ENCODE measurements at places on chromosomes 7 and 10.

DNA sequence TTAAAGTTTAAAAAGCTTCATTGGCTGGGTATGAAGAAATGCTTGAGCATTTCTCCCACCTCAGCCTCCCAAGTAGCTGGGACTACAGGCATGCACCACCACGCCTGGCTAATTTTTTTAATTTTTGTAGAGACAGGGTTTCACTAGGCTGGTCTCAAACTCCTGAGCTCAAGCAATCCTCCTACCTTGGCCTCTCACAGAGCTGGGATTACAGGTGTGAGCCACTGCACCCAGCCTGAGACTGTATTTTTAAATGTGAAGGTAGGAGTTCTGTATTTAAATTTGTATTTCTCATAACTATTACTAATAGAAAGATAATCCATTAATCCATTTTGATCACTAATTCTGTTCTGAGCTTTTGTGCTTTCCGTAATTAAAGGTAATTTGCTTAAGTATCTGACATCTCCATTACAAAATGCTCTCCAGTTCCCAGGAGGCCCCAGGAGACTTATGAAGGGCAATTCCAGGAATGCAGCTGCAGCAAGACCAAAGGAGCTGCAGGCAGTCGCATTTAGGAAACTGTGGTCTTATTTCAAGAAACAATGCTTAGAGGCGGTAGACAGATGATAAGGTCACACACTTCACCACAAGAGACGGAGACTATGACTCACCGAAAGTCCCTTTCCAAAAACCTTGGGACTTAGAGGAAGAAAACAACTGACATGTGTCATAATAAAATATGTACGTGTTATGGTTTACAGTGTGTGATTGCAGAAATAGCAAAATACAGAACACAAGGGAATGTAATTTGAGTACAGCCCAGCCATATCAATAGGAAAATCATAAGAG lies 23.3 kb downstream of the YAE1 start:
- DNase-seq: peak; percentile 34

DNA sequence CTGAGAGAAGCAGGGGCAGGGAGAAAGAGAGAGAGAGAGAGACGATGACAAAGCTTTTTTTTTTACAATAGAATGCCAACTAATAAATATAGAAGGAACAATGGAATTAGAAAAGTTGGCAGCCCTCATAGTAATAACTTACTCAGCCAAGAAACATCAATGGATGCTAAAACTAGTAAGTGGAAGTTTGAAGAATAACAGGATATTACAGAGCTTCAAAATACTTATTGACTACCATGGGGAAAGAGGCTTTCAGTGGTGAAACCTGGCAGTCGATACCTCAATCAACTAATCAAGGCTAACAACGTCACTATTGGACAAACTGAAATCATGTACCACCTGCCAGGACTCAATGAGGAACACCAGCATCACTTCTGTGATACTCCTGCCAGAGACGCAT lies 100.5 kb upstream of the LRRC4 start:
- no peak for DNase-seq

GRCh38 chr10:20314431-20314830 lies 498.2 kb downstream of the PLXDC2 start:
- no peak for DNase-seq

- DNase-seq: no peak
Measured at GRCh38 chr7:6170571-6171531, 101.6 kb downstream of the CYTH3 start.

- no peak for DNase-seq
Measured at GRCh38 chr10:99285881-99286280, 43.3 kb upstream of the CNNM1 start.

GRCh38 chr7:2738766-2739549 lies 51.0 kb downstream of the AMZ1 start:
- DNase-seq: no peak

DNA sequence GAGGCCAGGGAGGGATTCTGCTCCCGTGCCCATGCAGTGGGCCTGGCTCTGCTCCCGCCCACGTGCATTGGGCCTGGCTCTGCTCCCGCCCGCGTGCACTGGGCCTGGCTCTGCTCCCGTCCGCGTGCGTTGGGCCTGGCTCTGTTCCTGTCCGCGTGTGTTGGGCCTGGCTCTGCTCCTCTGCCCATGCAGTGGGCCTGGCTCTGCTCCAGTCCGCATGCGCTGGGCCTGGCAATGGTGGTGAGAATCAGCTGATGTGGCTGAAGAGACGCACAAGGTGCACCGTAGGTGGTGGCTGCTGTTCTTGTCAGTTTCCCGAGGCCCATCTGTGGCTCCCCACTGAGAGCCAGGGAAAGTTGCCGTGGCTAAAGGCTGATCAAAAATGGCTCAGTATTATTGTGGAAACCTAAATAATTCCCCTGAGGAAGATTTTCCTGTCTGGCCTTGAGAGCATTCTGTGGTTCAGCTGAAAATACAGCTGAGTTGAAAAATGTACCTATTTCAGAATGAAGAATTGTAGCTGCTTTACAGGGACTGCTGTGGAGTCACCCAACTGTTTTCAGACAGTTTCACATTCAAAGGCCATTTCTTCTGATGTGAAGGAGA lies 572.4 kb downstream of the GLRX3 start:
- DNase-seq: no peak

DNA sequence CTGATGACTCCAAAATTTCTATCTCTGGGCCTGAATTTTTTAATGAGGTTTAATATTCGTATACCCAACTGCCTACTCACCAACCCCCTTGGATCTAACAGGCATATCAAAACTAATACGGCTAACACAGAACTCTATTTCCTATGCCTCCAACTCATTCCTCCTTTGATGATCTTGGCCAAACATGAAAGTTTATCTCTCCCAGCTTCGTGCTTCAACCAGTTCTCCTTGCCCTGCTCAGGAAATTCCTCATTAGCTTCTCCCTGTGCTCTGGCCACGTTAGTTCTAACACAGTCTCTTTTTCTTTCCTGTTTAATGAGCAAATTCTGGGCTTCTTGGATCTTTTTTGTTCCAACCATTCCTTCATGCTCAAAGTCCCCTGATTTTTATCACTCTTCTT lies 138.9 kb upstream of the PTN start:
- DNase-seq: no peak

DNA sequence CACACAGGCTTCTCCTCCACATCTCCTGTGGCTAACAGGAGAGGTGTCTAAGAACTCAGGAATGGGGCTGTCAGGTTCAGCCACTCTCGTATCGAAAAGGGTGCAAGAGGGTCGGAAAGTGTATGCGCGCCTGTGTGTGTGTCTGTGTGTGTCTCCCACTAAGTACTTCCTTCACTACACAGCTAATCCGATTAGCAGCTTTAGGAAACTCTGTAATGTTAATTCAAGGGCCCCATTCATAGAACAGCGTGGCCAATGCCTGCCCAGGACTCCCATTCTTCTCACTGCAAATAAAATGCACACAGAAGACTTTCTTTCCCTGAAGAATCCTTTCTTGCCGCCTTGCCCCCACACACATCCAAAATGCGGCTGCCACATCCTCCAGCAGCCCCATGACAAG lies 39.9 kb downstream of the TLL2 start:
- DNase-seq: no peak

DNA sequence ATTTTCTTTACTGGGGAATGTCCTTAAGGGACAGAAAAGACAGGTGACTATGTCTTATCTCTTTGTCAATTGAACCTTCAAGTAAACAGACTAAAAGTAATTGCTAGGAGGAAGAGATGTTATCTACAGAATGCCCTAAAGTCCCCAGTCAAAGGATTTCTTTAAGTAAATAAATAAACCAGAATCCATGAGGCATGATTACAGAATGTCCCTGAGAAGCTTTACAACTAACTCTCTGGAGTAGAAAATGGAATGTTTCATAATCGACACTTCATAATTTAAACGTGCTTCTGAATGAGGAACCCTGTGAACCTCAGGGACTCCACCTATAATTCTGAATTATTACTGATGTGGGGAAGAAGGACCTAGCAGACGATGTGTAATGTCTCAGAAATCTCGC lies 187.9 kb upstream of the IMMP2L start:
- no peak for DNase-seq

DNA sequence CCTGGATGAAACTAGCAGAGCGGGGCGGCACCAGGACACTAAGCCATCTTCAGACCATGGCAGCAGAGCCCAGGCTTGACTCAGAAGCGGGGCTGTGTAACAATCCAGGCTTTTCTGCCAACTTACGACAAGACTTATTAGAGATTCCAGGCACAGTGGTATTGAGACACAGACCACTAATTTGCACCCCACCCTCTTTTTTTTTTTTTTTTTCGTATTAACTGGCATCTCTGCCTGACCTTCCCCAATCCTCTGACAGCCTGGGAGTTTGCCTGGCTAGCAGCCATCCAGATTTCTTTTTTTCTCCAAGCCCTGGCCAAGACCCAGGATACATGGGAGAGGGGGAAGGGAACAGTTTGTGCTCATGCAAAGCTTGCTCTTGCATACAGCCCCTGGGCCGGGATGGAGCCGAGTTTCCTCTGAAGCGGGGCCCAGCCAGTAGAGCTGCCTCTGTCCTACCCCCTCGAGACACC lies 182.4 kb downstream of the PLXNA4 start:
- DNase-seq: no peak

DNA sequence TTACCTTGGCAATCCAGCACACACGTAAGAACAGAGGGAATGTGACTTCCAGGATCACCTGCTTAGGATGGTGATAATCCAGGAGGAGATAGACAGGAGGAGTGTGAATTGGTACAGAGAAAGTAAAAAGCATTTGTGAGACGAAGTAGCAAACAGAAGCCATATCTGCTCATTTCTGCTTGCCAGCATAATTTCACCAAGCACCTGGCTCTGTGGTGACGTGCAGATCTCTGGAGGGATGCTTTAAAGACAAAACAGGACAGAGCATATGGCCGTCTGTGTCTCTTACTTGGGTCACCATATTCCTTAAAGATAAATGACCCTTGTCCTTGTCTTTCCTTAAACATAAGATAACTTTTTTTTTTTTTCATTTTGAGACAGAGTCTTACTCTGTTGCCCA lies 90.2 kb upstream of the ARHGAP21 start:
- DNase-seq: no peak

DNA sequence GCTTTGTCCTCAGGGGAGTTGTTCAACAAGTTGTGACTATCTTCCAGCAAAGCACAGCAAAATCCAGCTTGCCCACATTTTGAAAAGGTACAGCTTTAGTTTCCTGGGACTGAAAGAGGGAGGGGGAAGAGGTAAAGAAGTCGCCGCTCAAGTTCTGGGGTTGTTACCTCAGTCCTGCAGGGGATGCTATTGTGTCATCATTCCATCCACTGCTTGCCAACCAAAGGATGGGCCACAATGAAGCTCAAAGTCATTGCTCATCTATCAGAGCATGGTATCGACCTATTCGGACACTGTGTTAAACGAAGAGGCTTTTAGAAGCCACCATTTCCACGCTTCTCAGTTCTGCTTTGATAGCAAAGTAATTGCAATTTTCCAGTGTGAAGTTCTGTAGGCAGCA lies 34.3 kb downstream of the NPY start:
- no peak for DNase-seq

DNA sequence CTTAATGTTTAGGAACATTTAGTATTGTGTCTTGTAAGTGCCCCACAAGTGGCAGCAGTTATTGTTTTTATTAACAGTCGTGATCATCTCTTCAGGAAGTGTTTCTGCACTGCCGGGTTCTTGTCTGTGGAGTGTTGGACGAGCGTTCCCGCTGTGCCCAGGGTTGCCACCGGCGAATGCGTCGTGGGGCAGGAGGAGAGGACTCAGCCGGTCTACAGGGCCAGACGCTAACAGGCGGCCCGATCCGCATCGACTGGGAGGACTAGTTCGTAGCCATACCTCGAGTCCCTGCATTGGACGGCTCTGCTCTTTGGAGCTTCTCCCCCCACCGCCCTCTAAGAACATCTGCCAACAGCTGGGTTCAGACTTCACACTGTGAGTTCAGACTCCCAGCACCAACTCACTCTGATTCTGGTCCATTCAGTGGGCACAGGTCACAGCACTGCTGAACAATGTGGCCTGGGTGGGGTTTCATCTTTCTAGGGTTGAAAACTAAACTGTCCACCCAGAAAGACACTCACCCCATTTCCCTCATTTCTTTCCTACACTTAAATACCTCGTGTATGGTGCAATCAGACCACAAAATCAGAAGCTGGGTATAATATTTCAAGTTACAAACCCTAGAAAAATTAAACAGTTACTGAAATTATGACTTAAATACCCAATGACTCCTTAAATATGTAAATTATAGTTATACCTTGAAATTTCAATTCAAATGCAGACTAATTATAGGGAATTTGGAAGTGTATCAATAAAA lies 22.2 kb downstream of the PLA2G12B start:
- no peak for DNase-seq

DNA sequence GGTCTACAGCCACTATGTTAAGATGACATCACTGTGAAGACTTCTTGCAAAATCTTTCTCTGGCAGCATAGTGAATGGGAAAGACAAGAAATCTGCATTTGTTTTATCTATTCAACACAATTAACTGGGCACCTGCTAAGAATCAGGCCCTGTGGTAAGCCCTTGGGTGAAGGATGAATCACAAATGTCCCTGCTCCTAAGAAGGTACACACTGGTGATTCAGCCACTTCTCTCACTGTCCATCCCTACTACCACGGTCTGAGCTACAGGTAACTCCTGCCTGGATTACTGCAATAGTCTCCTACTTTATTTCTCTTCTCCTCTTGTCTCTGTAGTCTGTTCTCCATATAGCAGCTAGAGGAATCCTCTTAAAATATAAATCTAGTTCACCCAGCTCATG lies 116.1 kb downstream of the HIBADH start:
- no peak for DNase-seq

DNA sequence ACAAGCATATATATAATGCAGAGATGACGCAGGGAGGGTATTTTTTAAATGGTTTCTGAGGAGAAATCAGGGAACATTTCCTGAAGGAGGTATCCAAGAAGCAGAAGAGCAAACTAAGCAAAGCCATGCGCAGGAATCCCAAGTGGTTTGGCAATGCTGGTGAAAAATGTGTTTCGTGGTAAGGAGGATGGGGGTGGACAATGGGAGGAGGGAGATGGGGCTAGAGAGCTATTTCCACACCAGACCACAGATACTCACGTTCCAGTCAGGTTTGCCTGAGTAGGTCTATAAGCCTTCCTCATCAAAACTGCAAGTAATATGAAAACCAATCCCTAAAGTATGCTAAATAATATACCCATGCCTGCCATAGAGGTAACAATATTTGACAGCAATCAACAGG lies 223.7 kb upstream of the MKLN1 start:
- peak; percentile 12 for DNase-seq

DNA sequence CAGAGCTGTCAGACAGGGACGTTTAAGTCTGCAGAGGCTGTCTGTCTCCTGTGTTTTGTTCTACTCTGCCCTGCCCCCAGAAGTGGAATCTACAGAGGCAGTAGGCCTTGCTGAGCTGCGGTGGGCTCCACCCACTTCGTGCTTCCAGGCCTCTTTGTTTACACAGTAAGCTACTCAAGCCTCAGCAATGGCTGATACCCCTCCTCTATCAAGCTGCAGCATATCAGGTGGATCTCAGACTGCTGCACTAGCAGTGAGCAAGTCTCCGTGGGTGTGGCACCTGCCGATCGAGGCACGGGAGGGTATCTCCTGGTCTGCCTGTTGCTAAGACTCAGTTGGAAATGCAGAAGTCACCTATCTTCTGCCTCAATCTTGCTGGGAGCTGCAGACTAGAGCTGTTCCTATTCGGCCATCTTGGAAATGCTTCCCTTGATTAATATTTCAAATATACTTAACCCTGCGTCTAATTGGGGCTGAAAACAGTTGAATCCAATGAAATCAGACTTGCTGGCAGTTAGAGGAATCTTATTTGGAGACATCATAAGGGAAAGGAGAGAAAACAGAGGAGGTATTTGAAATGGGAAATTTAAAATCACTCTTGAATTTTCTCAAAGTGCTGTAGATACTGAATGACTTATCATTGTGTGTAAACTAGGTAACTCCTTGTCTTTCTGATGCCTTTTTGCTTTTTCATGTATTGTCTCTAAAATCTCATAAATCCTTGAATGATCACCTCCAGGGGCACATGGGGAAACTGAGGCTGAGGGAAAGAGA lies 13.8 kb upstream of the CYP3A5 start:
- no peak for DNase-seq

Measured in CD4-positive, CD25-positive, alpha-beta regulatory T cell (primary cell).